ENCODE measurements at places on chromosomes 12 and 14. TPM values are rescaled to one million over a fixed set of nuclear protein-coding genes. Genes with fewer than 3 reads are reported as not detected.

Gene PRIMA1
- total RNA-seq, result not detected

Gene BATF
- total RNA-seq, result not detected

Gene KRT6C
- total RNA-seq, result not detected

Gene GPRC5D
- total RNA-seq, result not detected

Gene IL22
- total RNA-seq, result not detected

Gene KLRC1
- not detected for total RNA-seq

Gene CLEC9A
- total RNA-seq, result not detected

Gene SLC38A4
- total RNA-seq, result 4.2 TPM

Gene KRT2
- not detected for total RNA-seq

Gene C12orf60
- 0.74 TPM for total RNA-seq

Gene SMIM41
- 9.8 TPM for total RNA-seq

Gene TMEM52B
- 0.14 TPM for total RNA-seq

Gene KRT77
- total RNA-seq, result not detected

Gene RNF212B
- total RNA-seq, result not detected

Gene TMEM121
- 10.0 TPM for total RNA-seq

Gene FAM234B
- total RNA-seq, result 4.4 TPM

Gene SSPN
- 24.6 TPM for total RNA-seq

Gene PTGR2
- total RNA-seq, result 4.4 TPM

Gene GALNT9
- 0.14 TPM for total RNA-seq

Gene CBLN3
- 3.3 TPM for total RNA-seq

Gene TOMM20L
- total RNA-seq, result not detected

Gene CAPS2
- total RNA-seq, result 6.7 TPM

Gene OR4E2
- total RNA-seq, result not detected

Measured in smooth muscle cell of bladder (primary cell).